NCI-H460 (cell line): ENCODE measurements at places on chromosomes 4 and X. TPM values are rescaled to one million over a fixed set of nuclear protein-coding genes. Genes with fewer than 3 reads are reported as not detected.

- DNase-seq = no peak
Observed at GRCh38 chr4:147901916-147902315, 170.0 kb downstream of the ARHGAP10 start.

GRCh38 chr4:52959541-52959940 lies 97.4 kb downstream of the RASL11B start:
- DNase-seq = no peak

Gene TRIM60
- not detected in 2 replicates for total RNA-seq

Gene UGT2B17
- not detected in 2 replicates for total RNA-seq

GRCh38 chr4:182082910-182083309 lies 160.3 kb upstream of the TENM3 start:
- DNase-seq = no peak

- no peak for DNase-seq
Observed at GRCh38 chrX:48497871-48498270, 10.9 kb upstream of the PORCN start.

Gene EXOC1L
- total RNA-seq = not detected in 2 replicates

Gene MAP3K15
- 2.5 and 2.6 TPM in 2 replicates for total RNA-seq

- DNase-seq = no peak
Observed at GRCh38 chr4:113759696-113760093, 1.8 kb downstream of the CAMK2D start.

GRCh38 chr4:113692809-113693411 lies 68.6 kb downstream of the CAMK2D start:
- DNase-seq = no peak

Gene ALB
- total RNA-seq = not detected in 2 replicates

DNA sequence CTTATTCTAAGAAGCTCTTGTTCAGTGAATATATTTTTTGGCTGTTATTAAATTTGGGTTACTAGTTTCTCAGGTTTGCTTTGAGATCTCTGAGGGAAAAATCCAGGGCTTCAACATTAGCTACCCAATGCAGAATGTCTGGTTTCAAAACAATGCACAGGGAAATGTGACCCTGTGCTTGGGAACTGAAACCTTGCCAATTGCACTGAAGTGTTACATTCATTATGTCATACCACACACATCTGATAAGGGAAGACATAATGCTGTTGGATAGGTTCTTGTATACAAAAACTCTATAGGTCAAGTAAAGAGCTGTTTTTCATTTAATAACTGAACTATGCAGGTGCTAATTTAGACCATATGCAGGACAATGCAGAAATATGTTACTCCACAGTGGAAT lies 345.3 kb upstream of the BMP3 start:
- no peak for DNase-seq

Gene SLC35A2
- total RNA-seq = 22.8 and 25.9 TPM in 2 replicates

- DNase-seq = no peak
Observed at GRCh38 chr4:139962130-139962684, 191.8 kb downstream of the MAML3 start.

DNA sequence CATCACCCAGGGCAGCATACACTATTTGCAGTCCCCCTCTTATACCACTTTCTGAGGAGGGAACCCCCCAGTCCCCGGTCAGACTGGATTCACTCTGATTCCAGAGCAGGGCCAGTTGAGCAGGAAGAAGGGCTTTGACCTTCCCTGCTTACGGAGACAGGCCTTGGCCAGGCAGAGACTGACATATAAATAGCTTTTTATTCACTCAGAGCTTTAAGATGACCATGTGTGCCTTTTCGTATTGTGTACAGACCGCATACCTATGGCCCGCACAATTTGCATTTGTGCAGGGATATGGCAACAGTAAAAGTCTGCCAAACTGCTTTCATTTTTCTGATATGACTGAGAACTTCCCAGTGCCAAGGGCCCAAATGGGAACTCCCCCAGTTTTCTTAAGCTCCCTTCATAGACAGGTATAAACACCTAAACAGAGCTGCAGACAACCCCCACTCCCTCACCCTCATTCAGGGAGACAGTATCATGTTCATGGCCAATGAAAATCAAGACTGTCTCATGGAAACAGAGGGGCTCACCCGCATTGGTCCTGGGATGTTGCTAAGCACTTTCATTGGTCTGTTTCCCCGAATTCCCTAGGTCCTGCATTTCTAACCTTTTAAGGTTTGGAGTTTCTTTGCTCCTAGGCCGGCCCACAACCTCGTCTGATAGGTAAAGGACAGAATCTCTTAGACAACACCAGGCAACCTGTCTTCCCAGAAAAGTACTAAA lies 86.0 kb downstream of the RTL5 start:
- DNase-seq = no peak
